ENCODE measurements at places on chromosomes 2 and 18.

- DNase-seq: no peak
These were observed 179.4 kb downstream of the DOK6 start for GRCh38 chr18:69580107-69580506.

GRCh38 chr2:98936353-98937351, 627 bp upstream of the CRACDL start:
- no peak for DNase-seq

DNA sequence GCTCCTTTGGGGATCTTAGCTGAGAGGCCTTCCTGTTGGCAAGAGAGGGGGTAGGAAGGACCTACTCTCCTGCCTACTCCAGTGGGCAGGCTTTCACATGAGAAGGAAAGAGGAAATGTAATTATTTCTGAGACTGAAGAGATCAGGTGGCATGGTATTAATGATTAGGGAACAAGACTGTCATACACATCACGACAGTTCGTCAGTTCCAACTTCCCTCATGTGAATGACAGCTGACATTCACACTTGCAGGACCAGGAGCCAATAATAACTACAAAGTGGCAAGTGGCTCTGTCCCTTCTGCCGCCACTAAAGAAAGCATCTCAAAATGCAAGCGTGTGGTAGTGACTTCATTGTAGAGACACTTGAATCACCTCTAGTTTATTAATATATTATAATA, 90.0 kb downstream of the ZCCHC2 start:
- DNase-seq: no peak

DNA sequence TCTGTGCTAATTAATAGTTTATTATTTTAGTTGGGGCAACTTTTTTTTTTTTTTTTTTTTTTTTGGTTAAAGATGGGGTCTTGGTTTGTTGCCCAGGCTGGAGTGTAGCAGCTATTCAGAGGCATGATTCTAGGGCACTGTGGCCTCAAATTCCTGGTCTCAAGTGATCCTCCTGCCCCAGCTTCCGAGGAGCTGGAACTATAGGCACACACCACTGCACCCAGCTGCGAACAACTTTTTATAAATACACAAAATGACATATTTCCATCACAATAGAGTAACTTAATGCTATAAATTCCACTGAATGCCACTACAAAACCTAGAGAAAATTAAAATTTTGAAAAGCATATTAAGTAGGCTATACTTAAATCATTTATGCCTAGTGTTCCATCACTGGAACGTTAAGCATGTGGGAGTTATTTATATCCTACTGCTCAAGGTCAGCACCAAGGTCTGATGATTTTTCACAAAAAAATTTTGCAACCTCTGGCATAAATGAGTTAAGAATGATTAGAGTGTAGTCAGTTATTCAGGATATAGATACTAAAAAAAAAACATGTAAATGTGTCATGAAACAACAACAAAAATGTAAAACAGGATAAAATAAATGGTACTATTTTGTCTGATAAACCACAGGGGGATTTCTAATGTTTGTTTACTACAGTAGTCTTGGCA, 46.8 kb downstream of the GFPT1 start:
- no peak for DNase-seq

GRCh38 chr18:79630281-79631095, 49.1 kb upstream of the CTDP1 start:
- DNase-seq: no peak

DNA sequence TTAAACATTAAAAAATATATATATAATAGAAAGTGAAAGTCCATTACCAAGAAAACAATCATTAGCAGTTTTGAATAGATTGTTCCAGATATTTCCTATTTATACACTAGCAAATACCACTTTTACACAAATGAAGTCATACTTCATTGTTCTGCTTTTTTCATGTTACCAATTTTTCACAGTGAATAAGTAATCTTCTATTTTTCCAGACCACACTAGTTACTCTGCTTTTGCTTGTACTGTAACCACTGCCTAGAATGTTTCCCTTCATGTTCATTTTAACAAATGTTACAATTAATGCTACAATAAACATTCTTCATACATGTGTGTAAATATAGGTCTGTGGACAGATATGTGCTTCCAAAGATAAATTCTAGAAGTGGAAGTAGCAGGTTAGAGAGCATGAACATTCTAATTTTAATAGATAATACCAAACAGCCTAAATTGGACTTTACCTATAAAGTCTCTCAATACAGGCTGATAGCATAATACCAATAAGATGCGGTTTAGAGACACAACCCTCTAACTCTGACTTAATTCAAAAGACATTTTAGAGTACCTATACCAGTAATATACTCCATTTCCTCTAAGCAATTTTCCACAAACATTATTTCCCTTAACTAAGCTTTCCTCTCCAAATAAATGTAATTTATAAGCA, 17.0 kb downstream of the ITSN2 start:
- DNase-seq: no peak

- no peak for DNase-seq
These were observed 49.2 kb downstream of the SIGLEC15 start for GRCh38 chr18:45874491-45875184.

- DNase-seq: no peak
These were observed 12.6 kb downstream of the GNLY start for GRCh38 chr2:85706599-85707296.

DNA sequence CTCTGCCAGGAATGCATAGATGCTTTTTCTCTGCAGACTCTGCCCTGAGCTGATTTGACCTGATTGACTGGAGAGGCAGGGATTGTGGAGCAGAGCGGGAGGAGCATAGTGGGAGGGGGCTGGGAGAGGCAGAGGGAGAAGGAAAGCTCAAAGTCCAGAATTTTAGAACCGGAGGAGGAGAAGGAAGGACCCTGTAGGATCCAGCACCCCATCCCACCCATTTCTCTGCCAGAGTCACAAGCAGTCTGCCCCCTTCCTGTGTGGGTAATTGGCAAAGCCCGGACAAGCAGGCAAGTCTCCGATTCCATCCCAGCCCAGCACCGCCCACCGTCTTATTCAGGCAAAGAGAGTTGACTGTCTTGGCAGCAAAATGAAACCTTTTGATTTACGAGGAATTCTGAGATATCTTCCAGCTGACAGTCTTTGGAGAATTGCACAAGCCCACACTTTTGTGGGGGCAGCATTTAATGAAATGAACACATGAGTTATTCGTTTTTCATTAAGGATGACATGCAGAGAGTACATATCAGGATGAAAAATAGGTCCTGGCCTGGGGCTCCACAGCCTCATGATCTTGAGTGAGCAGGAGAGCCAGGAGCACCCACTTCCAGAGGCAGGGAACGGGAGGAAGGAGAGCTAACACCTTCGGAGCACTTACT, 103.1 kb downstream of the MCFD2 start:
- DNase-seq: peak; percentile 30

DNA sequence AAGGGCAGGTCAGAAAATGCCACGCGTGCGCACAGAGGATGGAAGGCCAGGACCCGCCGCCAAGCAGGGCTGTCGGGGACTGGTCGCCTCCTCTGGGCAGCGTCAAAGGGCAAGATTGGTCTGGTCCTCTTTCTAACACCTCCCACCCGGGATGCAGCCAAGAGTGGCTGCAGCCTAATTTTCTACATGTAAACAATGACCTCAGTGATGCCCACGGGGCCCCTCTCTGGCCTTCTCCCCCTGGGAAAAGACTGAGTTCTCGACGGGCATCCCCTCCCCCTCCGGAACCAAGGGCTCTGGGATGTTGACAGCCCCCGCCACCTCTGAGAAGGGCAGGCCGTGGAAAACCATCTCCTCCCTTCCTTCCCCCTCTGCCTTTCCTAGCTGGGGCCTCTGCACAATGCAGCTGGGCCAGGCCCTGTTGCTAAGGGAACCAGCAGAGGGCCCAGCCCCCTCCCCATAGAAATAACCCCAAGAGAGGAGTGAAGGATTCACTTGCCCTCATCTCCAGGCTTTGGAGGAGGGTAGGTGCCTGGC, 80.0 kb upstream of the ZNF532 start:
- DNase-seq: no peak

DNA sequence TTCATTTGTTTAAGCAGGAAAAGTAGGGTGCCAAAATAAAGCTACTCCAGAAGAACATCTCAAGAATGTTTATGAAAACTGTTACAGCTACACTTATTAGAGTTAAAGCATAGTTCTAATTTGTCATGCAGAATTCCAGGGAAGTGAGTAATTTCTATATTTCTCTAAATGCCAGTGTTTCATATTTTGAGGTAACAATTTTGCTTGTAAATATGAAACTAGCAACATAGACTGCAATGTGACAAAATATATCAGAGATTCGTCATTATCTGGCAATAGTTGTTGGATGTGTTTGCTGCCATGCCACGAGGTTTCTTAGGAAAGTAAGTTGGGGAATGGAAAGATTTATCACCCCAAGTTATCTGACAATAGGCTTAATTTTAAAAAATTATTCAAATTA, 424.1 kb upstream of the ZEB2 start:
- no peak for DNase-seq

DNA sequence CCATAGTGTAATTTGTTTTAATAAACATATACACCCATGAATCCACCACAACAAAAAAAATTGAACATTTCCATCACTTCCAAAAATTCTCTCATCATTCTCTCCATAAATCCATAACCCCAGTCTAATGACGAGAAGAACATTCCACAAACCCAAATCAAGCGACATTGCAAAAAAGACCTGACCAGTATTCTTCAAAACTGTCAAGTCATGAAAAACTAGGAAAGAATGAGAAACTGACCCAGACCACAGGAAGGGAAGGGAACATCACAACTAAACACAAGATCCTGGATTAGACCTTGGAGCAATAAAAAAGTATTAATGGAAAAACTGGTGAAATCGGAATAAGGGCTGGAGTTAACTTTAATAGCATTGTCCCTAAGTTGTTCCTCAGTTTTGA, 141.3 kb upstream of the SLC35G4 start:
- DNase-seq: no peak
